M059J (cell line): ENCODE measurements at places on chromosomes 4 and X. TPM values are rescaled to one million over a fixed set of nuclear protein-coding genes. Genes with fewer than 3 reads are reported as not detected.
A peak's percentile ranks its signal among the peaks of the same experiment; 100 is the strongest.

Gene TACC3
- 24.0 and 40.6 TPM in 2 replicates for total RNA-seq

Gene AGTR2
- total RNA-seq, result not detected in 2 replicates

DNA sequence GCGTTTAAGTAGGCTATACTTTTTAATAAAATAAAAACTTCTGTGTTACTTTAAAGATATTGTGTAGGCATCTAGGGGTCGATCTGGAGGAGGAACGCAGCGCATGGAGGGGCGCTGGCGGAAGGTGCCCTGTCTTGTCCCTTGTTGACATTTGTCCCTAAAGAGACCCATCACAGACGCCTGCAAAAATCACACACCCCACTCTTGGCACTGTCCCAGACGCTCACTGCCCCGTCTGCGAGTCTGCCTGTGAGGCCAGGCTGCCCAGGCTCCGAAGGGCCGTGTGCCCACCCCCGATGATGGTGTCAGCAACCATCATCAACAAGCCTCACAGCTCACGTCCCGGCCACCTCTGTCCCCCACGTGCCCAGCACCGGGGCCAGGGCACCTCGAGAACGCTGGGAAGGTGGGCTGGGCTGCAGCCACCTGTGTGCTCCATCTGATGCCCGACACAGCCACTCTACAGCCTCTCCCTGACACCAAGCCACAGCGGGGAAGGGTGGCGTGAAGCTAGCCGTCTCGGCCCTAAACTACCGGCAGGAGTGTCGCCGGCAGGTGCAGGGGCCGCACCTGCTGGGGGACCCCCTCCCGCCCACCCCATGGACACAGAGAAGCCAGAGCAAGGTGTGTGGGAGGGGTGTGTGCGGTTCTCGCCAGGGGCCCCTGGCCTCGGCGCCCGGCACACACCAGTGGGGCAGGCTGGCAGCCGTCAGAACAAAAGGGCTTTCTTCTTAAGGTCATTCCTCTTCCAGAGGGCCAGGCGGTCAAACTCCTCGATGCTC lies 26.8 kb upstream of the AFAP1 start:
- DNase-seq, result no peak

DNA sequence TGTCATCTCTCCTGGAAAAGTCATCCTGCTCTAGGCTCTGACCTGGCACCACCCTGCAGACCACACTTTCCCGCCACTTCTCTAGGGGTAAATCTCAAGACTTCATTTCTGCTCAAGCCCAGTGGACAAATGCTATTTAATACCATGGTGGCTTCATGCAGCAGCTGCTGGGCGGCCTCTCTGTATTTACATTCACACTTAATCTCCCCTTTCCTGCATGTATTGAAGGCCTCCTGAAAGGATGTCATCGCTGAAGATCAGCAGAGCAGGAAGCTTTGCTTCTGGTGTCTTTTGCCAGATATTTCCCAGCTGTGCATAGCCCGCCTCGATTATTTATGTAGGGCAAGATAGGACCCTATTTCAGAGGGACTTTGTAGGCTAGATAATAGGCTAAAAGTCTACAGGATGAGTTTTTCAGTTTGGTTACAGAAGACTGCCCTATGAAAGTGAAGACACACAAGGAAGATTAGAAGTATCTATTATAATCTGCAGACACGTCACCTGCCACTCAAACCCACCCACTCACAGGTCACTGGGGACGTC lies 17.2 kb downstream of the PROM1 start:
- no peak for DNase-seq

- DNase-seq, result no peak
Observed at GRCh38 chr4:147879676-147880075, 147.8 kb downstream of the ARHGAP10 start.

GRCh38 chr4:29467044-29467717 lies 1253.0 kb upstream of the PCDH7 start:
- peak; percentile 40 for DNase-seq

DNA sequence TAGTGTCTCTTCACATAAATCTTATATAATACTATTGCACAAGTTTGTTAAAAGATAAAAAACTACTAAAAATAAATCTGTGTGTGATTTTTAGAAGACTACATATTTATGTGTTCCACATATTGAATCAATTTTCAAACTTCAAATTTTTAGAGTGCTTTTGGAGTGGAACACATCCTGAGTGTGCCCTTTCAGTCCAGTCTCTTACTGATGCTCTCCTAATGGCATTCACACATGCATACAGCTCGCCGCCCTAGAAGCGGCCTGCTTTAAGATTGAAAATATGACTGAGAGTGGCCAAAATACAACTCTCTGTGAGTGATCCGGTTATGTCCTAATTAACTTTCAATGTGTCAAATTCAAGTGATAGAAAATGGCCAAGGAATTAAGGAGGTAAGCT lies 628.8 kb downstream of the ANKRD50 start:
- no peak for DNase-seq

- no peak for DNase-seq
Observed at GRCh38 chrX:12567857-12568256, 223.4 kb upstream of the PRPS2 start.

DNA sequence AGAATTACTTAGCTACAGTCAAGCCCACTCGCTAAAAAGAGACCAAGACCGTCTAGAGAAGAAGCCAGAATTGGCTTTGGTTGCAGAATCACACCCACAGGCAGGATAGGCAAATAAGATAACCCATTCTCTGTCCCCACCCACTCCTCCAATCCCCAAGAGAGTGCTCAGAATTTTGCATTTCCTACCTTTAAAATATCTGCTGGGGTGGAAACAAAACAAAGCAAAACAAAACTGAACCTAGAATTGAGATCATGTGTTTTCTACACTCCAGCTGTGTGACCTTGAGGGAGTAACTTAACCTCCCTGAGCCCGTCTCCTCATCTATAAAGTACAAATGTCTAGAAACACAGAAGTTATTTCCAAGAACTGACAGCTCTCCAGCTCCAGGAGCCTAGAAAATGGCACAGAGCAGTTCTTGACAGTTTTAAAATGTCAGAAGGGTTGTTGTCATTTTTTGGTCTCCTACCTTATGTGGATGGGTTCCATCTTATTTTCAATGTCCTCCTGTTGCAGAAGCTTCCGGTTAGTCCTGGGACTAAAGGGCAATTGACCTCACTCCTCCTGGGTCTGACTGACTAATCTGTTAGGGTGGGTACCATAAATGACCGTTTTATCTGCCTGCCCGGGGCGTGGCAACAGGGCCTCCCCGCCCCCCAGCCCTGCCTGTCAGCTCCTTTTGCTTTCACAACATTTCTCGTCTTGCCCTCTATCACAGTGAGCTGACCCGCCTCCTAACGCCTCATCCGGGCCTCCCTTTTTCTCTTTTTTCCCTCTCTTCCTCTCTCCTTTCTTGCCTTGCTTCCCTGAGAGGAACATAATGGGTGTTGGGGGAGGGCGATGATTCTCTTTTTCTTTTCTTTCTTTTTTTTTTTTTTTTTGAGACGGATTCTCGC lies 114.0 kb downstream of the RBM47 start:
- peak; percentile 16 for DNase-seq
